ENCODE measurements at places on chromosomes 7 and 10.

GRCh38 chr7:84412161-84412969, 217.8 kb upstream of the SEMA3A start:
- no peak for DNase-seq

DNA sequence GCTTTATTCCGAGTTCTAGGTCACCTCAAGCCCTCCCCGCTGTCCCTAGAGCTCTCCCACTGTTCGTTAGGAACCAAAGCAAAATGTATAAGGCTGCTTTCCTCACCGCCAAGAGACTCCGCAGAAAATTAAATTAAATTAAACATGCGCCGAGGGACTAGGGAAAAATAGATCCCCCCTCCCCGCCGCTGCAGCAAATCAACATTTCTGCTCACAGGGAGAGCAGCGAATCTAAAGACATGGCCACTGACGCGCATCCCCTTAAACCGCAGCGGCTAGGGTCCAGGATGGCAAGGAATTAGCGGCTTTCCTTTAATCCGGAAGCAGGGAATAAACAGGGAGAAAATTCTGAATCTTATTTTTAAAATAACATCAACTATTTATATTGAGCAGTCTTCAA, 7.6 kb downstream of the SP8 start:
- DNase-seq, result no peak

DNA sequence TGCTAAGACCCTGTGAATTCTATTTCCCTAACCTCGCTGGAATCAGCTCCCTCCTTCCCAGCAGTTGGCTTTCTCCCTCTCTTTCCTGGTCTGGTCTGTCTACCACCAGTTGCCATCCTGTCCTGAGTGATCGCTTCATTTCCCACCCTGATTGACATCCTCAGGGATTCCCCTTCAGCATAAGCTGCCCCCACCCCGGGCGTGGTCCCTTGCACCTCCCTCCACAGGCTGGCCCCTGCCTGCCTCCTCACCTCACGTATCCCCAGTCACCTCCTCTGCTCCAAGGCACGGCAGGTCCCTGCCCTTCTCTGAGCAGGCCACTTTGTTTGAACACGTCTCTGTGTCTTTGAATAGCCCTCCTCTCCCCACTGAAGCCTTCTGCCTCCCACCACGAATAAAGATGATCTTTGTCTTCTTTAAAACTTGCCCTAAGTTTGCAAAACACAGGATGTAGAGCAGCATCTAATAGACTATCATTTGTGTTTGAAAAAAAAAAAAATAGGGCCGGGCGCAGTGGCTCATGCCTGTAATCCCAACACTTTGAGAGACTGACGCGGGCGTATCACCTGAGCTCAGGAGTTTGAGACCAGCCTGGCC, 233.5 kb downstream of the CUX1 start:
- DNase-seq, result no peak

DNA sequence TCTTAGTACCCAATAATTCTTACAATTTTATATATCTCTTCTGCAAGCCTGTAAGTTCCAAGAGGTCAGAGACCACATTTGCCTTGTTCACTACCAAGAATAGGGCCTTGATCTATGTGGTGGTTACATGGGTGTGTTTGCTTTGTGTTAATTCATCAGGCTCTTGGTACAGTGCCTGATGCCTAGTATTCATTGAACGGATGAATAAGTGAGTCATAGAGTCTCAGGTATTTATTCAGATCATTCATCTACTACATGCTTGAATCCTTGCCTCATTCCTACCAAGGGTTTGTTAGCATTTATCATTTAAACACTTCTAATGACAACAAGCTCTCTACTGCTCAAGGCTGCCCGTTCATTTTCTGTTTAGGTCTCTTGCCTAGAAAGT, 11.3 kb upstream of the SGPL1 start:
- DNase-seq, result no peak

GRCh38 chr7:45163692-45164052, 6.1 kb downstream of the RAMP3 start:
- DNase-seq, result no peak

DNA sequence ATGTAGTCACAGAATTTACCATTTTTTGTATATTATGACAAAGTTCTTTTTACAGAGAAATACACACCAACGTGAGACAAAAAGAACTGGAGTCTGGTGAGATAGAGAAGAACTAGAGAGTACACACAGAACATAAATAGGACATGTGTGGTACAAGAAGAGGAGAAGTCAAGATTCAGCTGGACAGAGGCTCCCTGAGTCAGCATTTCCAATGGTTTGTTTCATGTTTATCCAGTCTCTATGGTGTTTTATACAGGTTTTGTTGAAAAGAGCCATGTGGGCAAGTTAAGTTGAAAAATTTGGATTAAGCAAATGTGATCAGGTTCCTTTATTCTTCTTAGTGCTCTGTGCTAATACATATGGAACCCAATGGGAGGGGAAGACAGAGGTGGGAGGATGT, 105.5 kb upstream of the AKR1E2 start:
- no peak for DNase-seq

- DNase-seq, result no peak
Observed at GRCh38 chr7:158431941-158432347, 155.7 kb downstream of the PTPRN2 start.

GRCh38 chr10:113027230-113027573, 77.2 kb downstream of the TCF7L2 start:
- DNase-seq, result no peak

GRCh38 chr10:99977916-99978315, 31.8 kb downstream of the DNMBP start:
- DNase-seq, result no peak

Data from stimulated activated CD4-positive, alpha-beta T cell treated with anti-CD3 and anti-CD28 coated beads, Interleukin-15, amount 100 ng/mL, for 1 hour (primary cell).